A549 (cell line): ENCODE measurements at places on chromosomes 12 and 14. TPM values are rescaled to one million over a fixed set of nuclear protein-coding genes. Genes with fewer than 3 reads are reported as not detected.

DNA sequence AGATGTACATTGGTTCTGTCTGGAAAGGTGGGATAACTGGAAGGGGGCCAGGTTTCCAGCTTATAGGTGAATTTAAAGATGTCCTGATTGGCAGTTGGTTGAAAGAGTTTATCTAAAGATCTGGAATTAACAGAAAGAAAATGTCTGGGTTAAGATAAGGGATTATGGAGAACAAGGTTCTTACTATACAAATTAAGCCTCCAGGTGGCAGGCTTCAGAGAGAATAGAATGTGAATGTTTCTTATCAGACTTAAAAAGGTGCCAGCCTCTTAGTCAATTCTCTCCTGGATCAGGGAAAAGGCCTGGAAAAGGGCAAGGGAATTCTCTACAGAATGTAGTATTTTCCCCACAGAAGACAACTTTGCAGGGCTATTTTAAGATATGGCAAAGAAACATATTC, 53.1 kb downstream of the CNTN1 start:
- DNase-seq: peak; percentile 42

Gene FAM181A
- polyA plus RNA-seq: not detected in 3 replicates

DNA sequence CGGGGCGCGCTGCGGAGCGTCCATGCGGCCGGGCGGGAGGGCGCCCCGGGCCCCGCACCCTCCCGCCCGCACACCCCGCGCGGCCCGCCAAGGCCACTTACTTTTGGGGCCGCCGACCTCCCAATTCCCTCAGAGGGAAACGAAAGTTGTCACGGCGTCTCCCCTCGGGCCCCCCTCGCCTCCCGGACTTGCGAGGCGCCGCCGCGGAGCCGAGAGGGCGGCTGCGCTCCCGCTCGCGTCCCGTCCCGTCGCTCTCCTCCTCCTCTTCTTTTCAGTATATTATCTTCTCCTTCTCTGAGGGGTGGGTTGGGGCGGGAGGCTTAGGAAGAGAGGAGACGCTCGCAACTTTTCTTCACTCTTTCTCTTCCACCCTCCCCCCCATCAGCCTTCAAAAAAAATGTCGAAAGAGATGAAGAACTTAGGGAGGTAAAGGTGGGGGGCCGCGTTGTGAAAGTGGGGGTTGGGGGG, 613 bp downstream of the DUSP16 start:
- DNase-seq: peak; percentile 33

Gene NEUROD4
- polyA plus RNA-seq: not detected in 3 replicates

DNA sequence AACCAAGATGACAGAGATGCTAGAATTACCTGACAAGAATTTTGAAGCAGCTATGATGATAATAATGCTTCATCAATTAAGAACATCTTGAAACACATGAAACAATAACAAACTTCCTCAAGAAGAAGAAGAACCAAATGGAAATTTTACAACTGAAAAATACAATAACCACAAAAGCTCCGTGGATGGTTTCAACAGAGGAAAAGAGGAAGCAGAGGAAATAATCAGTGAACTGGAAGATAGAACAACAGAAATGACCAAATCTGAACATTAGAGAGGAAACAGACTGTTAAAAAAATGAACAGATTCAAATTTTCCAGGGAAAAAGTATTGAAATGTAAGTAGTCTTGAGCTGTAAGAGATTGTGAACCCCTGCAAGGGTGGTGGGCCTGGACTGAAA, 62.8 kb upstream of the SLC35F4 start:
- no peak for DNase-seq

- DNase-seq: no peak
Observed at GRCh38 chr12:19012965-19013364, 116.6 kb upstream of the PLEKHA5 start.

- no peak for DNase-seq
Observed at GRCh38 chr12:30782316-30783173, 27.8 kb upstream of the CAPRIN2 start.

Gene RND1
- polyA plus RNA-seq: 16.8 to 28.7 TPM (median 26.5 TPM) in 3 replicates

- no peak for DNase-seq
Observed at GRCh38 chr12:89939522-89940215, 231.0 kb upstream of the ATP2B1 start.

Gene NPFF
- polyA plus RNA-seq: not detected in 3 replicates

Gene DCTN2
- 203 to 211 TPM (median 211 TPM) in 3 replicates for polyA plus RNA-seq

Gene DIO3
- polyA plus RNA-seq: 0.08 to 0.09 TPM in 2 of 3 replicates, not detected in the other

DNA sequence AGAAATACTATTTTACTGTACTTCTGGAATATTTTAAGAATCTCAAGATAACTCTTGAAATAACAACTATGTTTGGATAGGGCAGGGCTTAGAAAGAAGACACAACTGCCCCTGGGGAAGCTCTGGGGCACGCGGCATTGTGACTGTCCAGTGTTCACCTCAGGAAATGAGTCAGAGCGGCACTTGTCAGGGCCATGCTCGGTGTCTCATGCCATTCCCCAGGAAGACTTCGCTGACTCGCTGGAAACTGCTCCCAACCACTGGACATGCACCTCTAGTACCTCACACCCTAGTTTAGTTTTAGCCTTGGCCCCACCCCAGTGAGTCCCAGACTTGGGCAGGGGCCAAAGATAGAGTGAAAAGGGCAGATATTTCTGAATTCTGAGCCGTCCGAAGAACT, 192.0 kb downstream of the TTC7B start:
- no peak for DNase-seq

DNA sequence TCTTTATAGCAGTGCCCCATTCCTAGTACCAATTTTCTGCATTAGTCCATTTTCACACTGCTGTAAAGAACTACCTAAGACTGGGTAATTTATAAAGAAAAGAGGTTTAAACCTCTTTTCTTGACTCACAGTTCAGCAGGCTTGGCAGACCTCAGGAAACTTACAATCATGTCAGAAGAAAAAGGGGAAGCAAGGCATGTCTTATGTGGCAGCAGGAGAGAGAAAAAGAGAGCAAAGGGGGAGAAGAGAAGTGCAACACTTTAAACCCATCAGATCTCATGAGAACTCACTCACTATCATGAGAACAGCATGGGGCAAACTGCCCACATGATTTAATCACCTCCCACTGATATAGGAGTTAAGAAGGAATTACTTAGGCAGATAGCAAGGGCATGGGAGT, 101.6 kb upstream of the PLEKHG7 start:
- DNase-seq: no peak

DNA sequence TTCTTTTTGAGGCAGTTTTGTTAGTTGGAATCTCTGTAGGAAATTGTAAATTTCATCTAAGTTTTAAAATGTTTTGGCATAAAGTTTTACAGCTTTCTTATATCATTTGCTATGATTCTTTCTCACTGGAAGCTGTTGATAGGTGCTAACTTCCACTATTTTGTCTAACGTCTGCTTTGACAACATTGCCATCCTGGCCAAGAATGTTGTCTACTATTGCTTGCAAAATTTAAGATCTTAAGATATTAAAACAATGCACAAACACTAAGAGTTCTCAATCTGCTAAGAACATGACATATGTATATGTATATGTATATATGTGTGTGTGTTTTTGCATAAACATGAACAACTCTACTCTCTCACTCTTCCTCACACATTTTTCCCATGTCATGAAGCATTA, 64.1 kb upstream of the MDGA2 start:
- DNase-seq: no peak

Gene LTBR
- 90.4 to 110 TPM (median 109 TPM) in 3 replicates for polyA plus RNA-seq

Gene GNB3
- 2.3 to 3.7 TPM (median 2.7 TPM) in 3 replicates for polyA plus RNA-seq

- peak; percentile 6 for DNase-seq
Observed at GRCh38 chr12:105561546-105562198, 231.2 kb downstream of the C12orf75 start.

DNA sequence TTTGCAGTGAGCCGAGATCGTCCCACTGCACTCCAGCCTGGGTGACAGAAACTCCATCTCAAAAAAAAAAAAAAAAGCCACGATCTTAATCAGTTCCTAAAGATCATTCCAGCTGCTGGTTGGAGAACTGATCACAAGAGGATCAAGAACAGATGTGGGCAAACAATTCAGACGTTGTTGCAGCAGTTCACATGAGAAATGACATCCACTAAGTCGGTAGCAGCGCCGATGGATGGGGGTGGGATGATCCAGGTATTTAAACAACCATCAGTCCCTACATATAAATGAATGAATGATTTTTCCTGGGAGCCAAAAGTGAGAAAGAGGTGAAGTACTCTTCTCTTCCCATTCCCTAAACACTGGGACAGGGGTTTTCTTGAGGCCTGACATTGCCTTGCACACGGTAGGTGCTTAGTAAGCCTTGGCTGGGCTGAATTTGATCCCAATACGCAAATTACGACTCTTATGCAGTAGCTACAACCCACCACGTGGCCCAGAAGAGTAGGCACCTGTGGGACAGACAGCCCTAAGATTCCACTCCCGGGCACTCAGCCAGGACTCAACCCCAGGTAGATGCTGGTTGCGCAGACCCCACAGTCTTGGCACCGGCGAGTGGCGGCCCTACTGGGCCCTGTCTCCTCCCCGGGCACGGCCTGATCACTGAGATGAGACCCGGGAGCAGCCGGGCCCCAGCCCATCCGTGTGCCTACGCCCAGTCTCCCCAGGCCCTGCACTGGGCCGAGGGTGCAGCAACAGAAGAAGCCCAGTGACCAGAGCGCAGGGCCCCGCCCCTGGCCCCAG, 565 bp downstream of the SPRYD3 start:
- DNase-seq: no peak

DNA sequence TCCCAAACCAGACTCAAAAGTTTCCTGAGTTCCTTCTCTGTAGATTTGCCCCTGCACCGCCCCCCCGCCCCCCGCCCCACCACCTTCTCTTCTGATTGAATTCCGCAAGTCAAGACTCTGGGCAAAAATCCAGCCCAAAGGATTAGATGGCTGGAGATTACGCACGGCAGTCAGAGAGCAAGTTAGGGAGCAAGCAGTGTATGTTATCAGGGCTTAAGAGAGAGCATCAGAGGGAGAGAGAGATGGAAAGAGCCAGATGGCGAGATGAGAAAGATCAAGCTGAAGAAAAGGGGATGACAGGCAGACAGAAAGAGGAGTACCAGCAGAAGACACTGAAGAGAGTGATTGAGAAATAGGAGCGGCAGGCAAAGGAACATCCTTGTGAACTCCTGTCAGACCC, 13.9 kb upstream of the ANKRD33 start:
- DNase-seq: no peak

DNA sequence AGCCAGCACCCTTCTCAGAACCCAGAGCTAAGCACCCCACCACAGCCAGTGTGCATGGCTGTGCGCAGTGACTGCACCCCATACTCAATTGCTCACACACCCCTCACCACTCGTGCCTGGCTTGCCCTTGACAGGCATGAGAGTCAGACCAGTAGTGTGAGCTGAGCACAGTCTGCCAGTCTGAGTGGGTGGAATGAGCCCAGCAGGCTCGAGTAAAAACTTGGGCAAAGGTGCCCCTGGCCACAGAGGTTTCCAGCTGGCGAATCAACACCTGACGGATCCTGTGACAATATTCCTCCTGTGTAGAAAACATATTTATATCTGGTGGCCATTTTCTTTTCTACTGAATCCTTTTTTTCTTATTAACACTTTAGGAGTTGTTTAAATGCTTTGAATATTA, 202.5 kb downstream of the TMEM117 start:
- DNase-seq: no peak

DNA sequence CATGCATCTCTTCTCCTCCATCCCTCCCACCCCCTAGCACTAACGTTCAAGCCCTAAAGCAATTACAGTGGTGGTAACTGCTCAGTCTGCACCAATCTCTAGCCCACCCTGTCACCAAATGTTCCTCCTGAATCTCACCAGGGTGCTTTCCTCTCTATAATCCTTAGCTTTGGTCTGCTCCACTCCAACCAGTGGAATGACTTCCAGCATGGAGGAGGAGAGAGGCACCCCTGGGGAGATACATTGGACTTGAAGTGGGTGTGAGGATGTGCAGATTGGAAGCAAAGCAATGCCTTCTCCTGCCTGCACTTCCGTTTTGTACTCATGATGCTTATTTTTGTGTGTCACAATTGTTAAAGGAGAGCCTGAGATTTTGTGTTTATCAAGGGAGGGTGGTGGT, 24.1 kb upstream of the RPS6KA5 start:
- DNase-seq: no peak

Gene KRT83
- polyA plus RNA-seq: 43.3 to 52.1 TPM (median 44.8 TPM) in 3 replicates

DNA sequence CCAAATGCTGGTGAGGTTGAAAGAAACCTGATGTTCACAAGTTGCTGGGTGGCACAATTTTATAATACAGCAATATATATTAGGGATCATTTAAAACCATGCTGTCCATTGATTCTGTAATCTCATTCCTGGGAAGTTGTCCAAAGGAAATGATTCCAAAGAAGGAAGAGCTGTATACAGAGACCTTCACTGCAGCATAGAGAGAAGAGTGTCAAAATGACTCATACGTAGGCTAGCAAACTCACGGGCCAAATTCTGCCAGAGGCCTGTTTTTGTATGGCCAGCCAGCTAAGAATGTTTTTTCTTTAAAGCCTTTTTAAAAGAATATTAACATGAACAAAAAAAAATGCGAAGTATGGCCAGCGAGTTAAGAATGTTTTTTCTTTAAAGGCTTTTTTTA, 69.2 kb upstream of the MED13L start:
- peak; percentile 48 for DNase-seq

DNA sequence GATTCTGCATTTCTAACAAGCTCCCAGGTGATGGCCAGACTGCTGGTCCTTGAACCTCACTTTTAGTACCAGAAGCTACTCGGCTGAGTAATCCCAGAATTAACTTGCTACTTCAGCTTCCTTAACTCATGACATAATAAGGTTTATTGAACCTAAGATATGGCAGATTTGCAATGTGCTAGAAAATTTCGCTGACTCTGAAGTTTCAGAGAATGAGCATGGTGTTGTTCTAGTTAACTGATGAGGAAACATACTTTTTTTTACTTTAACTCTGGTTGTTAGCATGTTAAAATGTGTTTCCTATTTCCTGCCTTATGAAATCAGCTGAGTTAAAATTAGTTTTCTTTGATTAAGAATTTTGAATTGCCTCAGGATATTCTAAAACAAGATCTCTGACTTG, 23.1 kb upstream of the COX16 start:
- no peak for DNase-seq

Gene CLEC12A
- not detected in 3 replicates for polyA plus RNA-seq

DNA sequence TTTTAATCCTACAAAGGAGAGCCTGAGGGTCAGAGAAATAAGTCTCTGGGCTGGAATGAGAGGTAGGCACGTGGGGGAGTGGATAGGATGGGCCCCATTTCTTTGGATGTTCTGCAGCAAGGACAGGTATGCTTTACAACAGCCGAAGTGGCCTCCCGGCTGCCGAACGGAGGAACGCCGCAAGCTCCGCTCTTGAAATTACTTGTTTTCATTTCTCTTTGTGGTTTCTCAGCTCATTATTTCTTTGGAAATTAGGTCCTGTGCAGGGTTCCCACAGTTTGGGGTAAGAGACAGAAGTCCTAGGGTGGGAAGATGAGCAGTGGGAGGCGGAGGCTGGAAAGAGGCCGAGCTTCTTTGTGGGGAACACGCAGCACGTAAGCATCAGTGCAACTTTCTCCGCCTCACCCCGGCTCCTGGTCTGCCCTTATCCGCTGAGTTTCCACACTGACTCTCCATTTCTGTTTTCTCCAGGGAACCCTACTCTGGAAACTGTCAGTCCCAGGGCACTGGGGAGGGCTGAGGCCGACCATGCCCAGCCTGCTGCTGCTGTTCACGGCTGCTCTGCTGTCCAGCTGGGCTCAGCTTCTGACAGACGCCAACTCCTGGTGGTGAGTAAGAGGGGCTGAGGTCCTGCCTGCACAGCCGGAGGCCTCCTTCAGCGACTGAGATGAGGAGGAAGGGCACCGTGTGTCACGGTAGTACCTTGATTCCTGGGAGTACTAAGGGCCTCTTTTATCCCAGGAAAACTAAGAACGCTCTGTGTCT, 2.0 kb downstream of the WNT5B start:
- DNase-seq: no peak

GRCh38 chr12:103468837-103469236, 26.9 kb downstream of the C12orf42 start:
- no peak for DNase-seq
